Left ventricle myocardium inferior (tissue), 1 donor: ENCODE measurements at places on chromosomes 7 and 10. TPM values are rescaled to one million over a fixed set of nuclear protein-coding genes. Genes with fewer than 3 reads are reported as not detected.

DNA sequence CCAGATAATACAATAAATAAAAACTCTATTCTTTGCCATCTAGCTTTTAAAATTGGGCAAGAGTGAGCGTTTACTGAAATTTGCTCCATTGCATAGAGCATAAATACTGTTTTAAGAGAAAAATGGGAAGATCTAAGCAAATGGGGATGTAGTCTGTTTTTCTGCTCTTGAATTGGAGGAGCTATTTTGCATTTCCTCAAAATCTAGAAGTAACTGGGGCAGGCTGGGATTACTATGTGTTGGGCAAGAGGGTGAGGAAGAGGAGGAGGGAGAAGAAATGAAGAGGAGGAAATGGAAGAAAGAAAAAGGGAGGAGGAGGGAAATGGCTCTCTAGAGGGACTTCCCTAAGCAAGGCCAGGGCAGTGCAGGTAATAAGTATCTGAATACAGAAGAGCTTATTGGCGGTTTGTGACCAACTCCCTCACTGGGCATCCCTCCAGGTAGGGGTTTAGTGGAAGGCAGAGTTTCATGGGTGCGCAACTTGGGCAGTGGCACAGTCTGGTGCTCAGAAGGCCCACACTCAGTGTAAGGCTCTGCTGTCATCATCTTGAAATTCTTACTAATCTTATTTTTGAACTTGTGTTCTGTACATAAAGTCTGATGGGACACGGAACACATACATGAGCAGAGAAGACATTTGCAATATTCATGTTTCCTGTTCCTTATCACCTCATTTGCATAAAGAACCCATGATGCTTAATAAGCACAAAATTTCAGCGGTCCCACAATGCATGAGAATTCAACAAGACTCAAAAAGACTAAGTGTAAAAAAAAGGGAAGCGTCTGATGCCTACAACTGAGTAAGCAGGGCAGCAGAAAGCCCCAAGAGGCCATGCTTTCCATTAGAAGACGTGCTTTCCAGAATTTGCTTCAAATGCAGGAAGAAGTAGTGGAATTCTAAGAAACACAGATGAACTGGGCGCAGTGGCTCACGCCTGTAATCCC is 116.9 kb downstream of the EVX1 start:
- no peak for DNase-seq

- no peak for DNase-seq
Observed at GRCh38 chr7:113968713-113969112, 49.9 kb upstream of the PPP1R3A start.

DNA sequence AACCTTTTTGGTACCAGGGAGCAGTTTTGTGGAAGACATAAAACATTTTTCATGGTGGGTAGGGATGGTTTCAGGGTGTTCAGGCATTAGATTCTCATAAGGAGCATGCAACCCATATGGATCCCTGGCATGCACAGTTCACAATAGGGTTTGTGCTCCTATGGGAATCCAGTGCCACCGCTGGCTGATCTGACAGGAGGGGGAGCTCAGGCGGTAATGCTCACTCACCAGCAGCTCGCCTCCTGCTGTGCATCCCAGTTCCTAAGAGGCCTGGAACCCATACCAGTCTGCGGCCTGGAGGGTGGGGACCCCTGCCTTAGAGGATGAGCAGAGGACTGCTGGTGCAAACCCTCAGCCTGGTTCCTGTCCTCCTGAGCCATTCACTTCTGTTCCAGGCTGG is 561.7 kb downstream of the SDK1 start:
- no peak for DNase-seq

DNA sequence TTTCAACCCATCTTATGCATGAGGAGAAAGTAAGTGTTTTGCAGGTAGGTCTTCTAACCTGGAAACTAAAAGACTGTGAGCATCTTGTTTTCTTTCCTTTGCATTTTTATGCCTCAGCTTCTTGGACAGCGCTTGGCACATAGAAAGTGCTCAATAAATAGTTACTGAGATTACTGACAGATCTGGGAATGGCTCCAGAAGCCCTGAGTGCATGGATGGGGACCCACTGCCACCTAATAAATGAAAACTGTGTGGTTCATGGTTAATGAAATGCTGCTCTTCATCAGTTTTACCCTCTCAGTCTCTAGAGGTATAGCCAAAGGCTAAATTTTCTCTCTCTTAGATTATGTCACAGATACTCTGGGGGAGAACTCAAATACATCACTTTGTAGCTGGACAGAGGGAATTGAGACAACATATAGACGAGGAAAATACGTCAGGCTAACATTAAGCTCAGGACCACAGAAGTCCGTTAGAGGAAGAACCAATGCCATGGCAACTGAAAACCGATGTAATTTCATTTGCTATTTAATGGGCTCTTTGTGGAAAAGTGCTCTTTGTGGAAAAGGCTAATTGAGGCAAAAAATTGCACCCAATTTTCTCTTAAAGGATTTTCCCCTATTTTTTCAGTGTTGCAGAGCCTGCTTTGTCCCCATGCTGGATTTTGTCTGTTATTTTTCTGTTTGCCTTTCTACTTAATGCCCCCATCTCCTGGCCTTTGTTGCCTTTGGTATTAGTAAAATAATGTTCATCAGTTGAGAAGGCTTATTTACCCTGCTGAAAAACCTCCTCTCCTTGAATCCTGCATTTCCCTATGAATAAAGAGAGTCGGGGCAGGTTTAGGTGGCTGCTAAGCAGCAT is 17.8 kb downstream of the ASB4 start:
- DNase-seq: no peak

GRCh38 chr7:119545118-119545517 is 727.9 kb upstream of the KCND2 start:
- no peak for DNase-seq

GRCh38 chr7:148318102-148318811 is 272.3 kb upstream of the C7orf33 start:
- DNase-seq: no peak

DNA sequence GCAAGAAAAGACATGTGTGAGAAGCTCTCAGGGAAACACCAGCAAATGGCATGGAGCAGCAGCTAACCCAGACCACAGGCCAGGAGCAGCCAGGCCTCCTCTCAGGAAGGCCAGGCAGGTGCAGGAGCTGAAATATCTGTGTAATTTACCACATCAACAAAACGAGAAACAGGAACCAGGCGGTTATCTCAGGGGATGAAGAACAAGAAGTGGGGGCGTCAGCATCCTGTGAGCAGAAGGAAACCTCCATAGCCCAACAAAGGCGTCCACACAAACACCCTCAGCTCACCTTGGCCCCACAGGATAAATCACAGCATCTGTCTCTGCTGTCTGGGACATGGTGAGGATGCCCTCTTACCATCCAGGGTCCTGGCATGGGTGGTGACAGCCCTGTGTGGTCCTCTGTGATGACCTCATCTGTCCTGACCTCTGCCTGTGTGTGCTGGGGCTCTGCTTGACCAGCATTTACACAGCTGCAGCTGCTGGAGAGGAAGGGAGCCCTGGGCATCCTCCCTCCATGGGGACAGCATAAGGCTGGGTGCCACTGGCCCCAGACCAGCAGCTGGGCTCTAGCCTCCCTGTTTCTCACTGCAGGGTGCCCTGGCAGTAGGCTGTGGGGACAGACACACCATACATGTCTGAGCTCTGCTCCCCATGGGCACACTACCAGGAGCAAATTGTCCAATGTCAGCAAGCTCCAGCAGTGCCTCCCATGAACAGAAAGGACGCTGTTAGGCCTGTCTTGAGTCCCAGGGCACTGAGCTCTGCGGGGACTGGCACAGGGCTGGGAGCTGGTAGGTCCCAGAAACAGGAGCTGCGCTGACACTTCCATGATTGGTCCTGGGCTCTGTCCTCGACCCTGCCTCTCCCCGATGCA is 34.6 kb downstream of the ANXA8 start:
- DNase-seq: no peak

- DNase-seq: no peak
Observed at GRCh38 chr7:22997871-22998518, 15.9 kb downstream of the HYCC1 start.

DNA sequence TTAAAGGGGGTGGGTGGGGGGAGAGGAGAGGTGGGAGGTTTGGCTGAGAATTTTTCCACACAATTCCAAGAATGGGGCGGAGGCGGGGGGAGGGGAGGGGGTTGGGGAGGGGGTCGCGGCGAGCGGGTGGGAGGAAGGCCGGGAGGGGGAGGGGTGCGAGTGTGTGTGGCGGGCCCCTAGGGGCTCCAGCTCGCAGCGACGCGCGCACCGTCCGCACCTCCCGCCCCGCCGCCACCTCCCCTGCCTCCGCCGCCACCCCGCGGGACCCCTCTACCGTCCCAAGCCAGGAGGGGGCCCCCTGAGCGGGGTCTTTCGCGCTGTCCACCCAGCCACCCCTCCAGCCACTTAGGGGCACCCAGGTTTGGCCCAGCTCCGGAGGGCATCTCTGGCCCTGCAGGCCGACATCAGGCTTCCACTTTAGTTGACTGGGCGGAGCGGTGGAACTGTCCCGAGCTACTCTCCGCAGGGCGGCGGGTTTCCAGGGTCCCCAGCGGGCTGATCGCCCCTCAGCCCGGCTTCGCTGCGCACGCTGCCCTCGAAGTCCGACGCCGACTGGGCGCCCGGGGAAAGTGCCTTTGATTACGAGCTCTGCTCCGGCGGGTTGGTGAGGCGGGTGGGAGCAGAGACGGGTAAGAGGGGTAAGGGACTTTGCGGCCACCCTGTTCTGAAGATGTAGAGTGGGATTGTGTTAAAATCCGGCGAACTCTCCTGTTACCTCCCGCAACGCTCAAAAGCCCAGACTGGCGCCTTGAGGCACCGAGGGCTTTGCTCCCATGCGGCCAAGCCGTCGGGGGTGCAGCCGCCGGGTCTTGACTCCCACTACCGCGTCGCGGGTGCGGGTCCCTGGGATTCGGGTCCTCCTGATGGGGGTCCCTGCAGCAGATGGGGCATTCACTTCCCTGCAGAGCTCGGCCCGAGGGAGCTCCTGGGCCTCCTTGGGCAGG is 1.8 kb upstream of the VAX1 start:
- DNase-seq: no peak

DNA sequence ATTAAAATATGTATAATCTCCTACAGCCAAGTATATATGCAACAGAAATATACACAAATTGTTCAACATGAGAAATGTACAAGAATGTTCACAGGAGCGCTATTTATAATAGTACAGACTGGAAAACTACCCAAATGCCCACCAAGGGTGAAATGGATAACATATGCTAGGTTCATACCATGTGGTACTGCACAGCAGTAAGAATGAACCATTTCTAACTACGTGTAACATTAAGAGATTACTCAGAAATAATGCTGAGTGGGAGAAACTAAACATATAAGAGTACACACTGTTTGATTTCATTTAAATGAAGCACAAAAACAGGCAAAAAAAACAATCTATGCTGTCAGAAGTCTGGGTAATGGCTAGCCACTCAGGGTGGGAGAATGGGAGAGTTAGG is 45.8 kb downstream of the RNLS start:
- DNase-seq: no peak

DNA sequence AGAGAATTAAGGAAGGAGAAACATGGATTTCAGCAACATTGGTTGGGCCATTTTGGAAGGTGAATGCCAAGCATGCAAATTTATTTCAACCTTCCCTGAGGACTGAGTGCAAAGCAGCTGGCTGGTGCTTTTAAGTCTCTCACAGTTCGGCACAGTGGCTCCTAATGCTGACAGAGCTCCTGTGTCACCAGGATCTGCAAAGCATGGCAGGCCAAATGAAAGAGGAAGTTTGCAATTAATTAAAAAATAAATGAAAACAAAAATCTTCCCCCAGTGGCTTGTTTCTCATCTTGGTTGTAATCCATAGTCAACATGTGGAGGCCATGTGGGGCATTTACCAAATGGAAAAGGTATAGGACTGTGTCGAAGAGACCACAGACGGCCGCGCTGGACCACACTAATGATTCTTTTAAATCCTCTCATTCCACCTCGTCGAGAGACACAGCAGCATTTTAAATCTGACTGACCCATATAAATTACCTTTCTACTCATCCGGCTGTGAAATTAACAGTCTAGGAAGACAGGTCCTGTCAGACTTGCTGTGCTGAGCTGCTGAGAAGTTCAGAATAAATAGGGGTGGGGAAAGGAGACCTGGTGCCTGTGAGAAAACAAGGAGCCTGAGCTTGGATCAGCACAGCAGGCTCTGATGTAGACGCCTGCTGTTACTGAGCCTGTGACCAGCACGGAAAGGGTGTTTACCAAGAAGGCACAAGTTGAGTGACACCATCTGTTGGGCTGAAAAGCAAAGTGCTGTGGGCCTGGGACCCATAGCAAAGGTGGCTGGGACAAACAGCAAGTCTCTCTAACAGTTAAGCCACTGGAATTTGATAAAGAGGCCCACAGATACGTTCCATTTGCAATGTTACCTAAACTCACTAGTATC is 136.0 kb upstream of the COL1A2 start:
- no peak for DNase-seq

DNA sequence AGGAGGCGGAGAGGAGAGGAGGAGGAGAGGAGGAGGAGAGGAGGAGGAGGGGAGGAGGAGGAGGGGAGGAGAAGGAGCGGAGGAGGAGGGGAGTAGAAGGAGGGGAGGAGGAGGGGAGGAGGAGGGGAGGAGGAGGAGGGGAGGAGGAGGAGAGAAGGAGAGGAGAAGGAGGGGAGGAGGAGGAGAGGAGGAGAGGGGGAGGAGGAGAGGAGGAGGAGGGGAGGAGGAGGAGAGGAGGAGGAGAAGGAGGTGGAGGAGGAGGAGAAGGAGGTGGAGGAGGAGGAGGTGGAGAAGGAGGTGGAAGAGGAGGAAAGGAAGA is 15.5 kb upstream of the CRCP start:
- DNase-seq: no peak

DNA sequence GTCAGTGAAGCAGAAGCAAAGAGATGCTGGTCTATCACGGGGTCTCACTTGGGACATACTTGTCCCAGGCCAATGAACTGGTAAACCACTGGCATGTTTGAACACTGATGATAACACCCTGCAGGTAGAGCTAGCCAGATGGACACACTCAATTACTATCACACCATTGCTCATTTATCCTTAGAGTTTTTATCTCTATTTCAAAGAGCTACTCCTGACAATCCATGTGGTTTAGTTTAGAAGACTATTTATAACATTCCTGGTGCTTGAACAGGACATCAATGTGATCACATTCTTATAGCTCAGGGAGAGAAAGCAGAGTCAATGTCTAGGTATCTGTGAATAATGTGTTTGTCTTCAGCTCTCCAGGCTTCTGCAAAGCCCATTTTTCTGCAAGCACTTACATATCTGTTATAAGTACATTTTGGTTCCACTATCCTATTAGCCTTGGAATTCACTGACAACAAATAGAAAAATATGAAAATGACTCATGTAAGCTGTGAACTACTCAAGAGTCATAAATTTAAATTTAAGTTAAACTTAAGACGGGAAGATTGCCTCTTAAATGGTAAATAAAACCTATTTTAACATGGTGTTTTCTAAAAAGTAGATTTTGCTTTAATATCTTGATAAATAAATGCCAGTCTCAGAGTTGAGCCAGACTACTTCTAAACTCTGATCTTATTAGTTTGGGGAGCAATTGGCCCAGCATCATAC is 106.7 kb upstream of the MBL2 start:
- DNase-seq: no peak

DNA sequence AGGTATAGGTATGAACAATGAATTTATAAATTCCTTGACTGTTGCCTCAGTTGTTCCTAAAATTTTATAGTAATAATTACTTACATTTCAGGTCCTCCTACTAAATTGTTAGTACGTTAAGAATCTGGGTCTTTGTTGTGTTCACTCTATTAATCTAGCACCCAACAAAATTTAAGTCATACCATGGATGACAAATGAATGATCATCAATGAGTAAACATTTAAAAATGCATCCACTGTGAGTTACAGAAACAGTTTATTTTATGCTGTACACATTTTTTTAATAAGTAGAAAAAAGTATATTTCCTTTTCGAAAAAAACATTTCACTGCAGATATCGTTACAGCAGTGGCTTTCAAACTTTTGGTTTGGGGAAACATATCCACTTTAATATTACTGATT is 265.2 kb downstream of the PCLO start:
- no peak for DNase-seq

The COL17A1 gene
- not detected for total RNA-seq

The SUFU gene
- total RNA-seq: 7.9 TPM

The NACAD gene
- 3.8 TPM for total RNA-seq

The CFAP58 gene
- total RNA-seq: 3.5 TPM

The IGFBP3 gene
- total RNA-seq: 60.8 TPM
